ENCODE measurements at places on chromosomes 7 and 10. TPM values are rescaled to one million over a fixed set of nuclear protein-coding genes. Genes with fewer than 3 reads are reported as not detected.

Gene TDRD1
- not detected for total RNA-seq

Gene FFAR4
- total RNA-seq = not detected

Gene HOXA9
- 62.2 TPM for total RNA-seq

Gene TNPO3
- 56.6 TPM for total RNA-seq

Gene ZNF107
- 0.52 TPM for total RNA-seq

Gene UPK3B
- 2.5 TPM for total RNA-seq

Gene GBX1
- total RNA-seq = not detected

Gene RBM20
- total RNA-seq = 7.7 TPM

Gene LDB3
- total RNA-seq = 0.03 TPM

Gene HOGA1
- 70.8 TPM for total RNA-seq

Gene SPDYE5
- not detected for total RNA-seq

Gene NAT16
- not detected for total RNA-seq

Gene FOXP2
- 2.4 TPM for total RNA-seq

Gene TEX47
- total RNA-seq = not detected

Gene HABP2
- total RNA-seq = 0.72 TPM

Gene CCDC126
- total RNA-seq = 7.6 TPM

Gene MYL10
- total RNA-seq = not detected

Gene TYSND1
- 34.1 TPM for total RNA-seq

Gene SPDYE2
- not detected for total RNA-seq

Gene OPALIN
- total RNA-seq = not detected

Gene ACSM6
- not detected for total RNA-seq

Gene PRKAR2B
- 12.5 TPM for total RNA-seq

Gene CXCL12
- total RNA-seq = 0.14 TPM

Gene MPP7
- total RNA-seq = not detected

Gene SDK1
- 8.7 TPM for total RNA-seq

Gene RAMP3
- total RNA-seq = not detected

Gene FBH1
- total RNA-seq = 57.7 TPM

Gene PDE1C
- 10.2 TPM for total RNA-seq

Gene KIN
- total RNA-seq = 28.2 TPM

Gene MYPN
- 0.64 TPM for total RNA-seq

Gene FAM221A
- 4.1 TPM for total RNA-seq

Gene NME8
- total RNA-seq = not detected

Gene TRIM74
- not detected for total RNA-seq

Gene PTN
- total RNA-seq = not detected

Gene ZNF239
- total RNA-seq = 4.7 TPM

Gene CLCN1
- not detected for total RNA-seq

Gene DENND2A
- total RNA-seq = 0.75 TPM

Gene SCIN
- total RNA-seq = 18.8 TPM

Gene LRRN3
- total RNA-seq = not detected

Gene PPP1R17
- not detected for total RNA-seq

Gene WNT2
- total RNA-seq = not detected

Gene FZD8
- total RNA-seq = 26.5 TPM

Gene FEZF1
- not detected for total RNA-seq

Gene STEAP1B
- not detected for total RNA-seq

Gene HECW1
- 35.3 TPM for total RNA-seq

Gene TBXAS1
- 48.6 TPM for total RNA-seq

Gene IFIT3
- 11.3 TPM for total RNA-seq

Gene TSPAN12
- 45.3 TPM for total RNA-seq

Data from Caki2 (cell line).